GM13976 (cell line): ENCODE measurements at places on chromosomes 1 and 21.
A peak's percentile ranks its signal among the peaks of the same experiment; 100 is the strongest.

DNA sequence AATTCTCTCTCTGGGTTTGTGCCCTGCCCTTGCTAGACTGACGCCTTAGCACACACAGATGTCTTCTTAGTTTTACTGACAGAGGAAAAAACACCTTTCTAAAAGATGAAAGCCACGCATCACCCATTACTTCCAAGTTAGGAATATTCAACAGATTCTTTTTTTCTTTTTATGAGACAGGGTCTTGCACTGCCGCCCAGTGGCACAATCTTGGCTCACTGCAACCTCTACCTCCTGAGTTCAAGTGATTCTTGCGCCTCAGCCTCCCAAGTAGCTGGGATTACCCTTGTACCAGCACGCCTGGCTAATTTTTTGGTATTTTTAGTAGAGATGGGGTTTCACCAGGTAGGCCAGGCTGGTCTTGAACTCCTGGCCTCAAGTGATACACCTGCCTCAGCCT, 169.2 kb downstream of the APP start:
- no peak for DNase-seq

- no peak for DNase-seq
Observed at GRCh38 chr1:241817956-241818612, 29.9 kb upstream of the EXO1 start.

- no peak for DNase-seq
Observed at GRCh38 chr1:4726620-4727341, 72.4 kb downstream of the AJAP1 start.

- no peak for DNase-seq
Observed at GRCh38 chr1:207902566-207902965, 8.4 kb downstream of the CD34 start.

- no peak for DNase-seq
Observed at GRCh38 chr1:226697929-226698544, 41.0 kb downstream of the ITPKB start.

GRCh38 chr21:37407719-37408420, 41.3 kb downstream of the DYRK1A start:
- DNase-seq, result no peak

DNA sequence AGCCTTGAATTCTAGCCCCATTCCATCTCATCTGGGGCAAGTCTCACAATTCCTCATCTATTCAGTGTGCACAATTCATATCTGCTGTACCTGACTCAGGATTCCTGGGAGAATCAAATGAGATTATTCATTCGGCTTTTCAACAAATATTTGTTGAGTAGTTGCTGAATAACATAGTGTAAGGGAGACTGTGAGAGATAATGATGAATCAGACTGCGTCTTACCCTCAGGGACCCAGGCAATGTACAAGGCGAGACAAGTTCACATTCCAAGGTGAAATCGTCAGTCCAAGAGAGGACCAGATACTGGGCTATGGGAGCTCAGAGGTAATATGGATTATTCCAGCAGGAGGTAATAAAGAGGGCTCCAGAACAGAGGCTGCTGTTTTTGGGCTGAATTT, 67.8 kb upstream of the SMYD2 start:
- no peak for DNase-seq

- DNase-seq, result no peak
Observed at GRCh38 chr1:51728611-51729155, 111.8 kb downstream of the OSBPL9 start.

- DNase-seq, result no peak
Observed at GRCh38 chr1:160401487-160401805, 1.1 kb downstream of the VANGL2 start.

DNA sequence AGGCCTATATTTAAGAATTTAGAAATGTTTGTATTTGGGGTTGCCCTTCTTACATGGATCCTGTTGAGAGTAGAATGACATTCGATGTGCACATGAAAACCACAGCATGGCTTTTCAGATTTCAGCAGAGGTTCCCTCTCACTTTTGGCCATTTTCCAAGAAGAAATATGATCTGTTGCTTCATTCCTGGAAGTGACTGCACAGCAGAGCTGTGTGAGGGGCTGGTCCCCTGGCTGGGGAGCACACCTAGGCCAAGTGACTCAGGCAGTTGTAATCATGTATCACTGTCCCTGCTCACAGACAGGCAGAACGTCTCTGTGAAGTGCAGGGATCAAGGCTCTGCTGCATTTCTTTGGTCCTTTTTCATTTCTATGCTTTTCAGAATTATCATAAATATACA, 32.3 kb downstream of the AGT start:
- DNase-seq, result no peak

GRCh38 chr1:116203181-116203723, 92.1 kb downstream of the MAB21L3 start:
- DNase-seq, result no peak

GRCh38 chr21:36695671-36696389, 3.1 kb upstream of the SIM2 start:
- DNase-seq, result peak; percentile 25

DNA sequence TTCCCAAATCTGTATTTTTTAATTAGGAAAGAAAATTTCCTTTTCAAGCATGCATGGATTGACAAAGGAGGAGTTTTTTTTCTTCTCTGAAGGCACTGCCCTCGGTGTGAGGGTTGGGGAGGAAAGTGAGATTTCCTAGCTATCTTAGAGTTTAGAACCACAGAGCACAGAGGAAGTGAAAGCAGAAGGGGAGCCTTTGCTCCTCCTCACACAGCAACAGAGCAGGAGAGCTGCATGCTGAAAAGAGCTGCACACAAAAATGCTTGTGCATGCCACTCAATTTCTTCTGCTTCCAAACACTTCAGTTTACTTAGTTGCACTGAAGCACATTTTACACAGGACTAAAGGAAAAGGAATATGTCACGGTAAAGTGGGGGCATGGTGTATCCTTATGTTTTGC, 308.1 kb downstream of the GPATCH2 start:
- peak; percentile 38 for DNase-seq

DNA sequence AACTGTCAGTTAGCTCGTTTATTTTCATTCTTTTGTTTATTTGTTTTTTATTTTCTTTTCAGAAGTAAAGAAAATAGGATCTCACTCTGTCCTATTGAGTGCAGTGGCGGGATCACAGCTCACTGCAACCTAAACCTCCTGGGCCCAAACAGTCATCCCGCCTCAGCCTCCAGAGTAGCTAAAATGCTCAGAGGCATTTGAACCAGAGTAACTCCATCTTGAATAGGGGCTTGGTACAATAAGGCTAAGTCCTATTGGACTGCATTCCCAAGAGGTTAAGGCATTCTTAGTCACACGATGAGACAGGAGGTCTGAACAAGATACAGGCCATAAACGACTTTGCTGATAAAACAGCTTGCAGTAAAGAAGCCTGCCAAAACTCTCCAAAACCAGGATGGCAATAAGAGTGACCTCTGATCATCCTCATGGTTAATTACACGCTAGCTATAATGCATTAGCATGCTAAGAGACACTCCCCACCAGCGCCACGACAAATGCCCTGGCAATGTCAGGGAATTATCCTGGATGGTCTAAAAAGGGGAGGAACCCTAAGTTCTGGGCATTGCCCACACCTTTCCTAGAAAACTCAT, 13.1 kb upstream of the COP1 start:
- DNase-seq, result no peak

DNA sequence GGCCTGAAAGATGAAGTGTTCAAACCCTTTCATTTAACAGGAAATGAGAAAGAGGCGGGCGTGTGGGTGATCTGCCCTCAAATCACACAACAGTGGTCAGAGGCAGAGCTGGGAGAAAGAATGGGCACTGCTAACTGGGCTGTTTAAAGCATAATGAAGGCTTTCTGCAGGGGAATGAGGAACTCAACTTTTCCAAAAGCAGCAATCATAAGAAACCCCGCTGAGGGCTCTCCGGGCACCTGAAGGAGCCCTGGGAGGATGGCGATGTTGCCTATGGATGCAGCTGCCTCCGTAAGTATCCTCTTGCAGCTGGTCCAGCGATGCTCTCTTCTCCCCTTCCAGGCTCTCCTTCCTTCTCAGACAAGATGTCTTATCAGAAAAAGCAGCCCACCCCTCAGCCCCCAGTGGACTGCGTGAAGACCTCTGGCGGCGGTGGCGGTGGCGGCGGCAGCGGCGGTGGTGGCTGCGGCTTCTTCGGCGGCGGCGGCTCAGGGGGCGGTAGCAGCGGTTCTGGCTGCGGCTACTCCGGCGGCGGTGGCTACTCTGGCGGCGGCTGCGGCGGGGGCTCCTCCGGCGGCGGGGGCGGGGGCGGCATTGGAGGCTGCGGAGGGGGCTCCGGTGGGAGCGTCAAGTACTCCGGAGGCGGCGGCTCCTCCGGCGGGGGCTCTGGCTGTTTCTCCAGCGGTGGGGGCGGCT, 1.2 kb downstream of the LORICRIN start:
- peak; percentile 41 for DNase-seq
